ENCODE measurements at places on chromosomes 4 and X.
A peak's percentile ranks its signal among the peaks of the same experiment; 100 is the strongest.

- H3K27me3 ChIP-seq, result no peaks in the 10 kb centered on the region
- no peak overlapping the region for H3K27ac ChIP-seq
- H3K4me1 ChIP-seq, result no peaks in the 10 kb centered on the region
- no peak overlapping the region for H3K4me3 ChIP-seq
- DNase-seq, result no peak
- no peaks in the 10 kb centered on the region for H3K36me3 ChIP-seq
Measured at GRCh38 chrX:24241822-24242648, 71.8 kb downstream of the SUPT20HL2 start.

- no peaks in the 10 kb centered on the region for H3K4me1 ChIP-seq
- no peaks in the 10 kb centered on the region for H3K27me3 ChIP-seq
- DNase-seq, result no peak
- no peak overlapping the region for H3K4me3 ChIP-seq
Measured at GRCh38 chr4:74330295-74330750, 22.1 kb downstream of the EPGN start.

DNA sequence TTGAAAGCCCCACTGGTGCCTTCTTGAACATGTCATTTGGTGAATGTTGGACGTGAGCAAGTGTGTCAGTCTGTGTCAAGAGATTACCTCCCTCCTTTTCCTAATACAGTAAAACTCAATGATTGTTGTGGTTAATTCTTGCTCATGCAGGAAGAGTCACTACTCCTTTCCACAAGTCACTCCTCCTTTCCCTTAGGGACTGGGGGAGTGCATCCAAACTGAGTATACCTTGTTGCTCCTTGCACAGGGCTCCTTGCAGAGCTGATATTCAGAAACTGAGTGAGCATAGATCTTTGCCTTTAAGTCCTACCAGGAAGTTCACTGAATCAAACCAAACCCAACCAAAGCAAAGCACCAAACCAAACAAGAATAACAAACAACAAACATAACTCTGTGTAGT, 63.9 kb downstream of the GPR50 start:
- no peaks in the 10 kb centered on the region for H3K27me3 ChIP-seq
- no peak overlapping the region for H3K4me3 ChIP-seq
- no peak overlapping the region for H3K27ac ChIP-seq
- no peaks in the 10 kb centered on the region for H3K4me1 ChIP-seq
- no peak for DNase-seq

DNA sequence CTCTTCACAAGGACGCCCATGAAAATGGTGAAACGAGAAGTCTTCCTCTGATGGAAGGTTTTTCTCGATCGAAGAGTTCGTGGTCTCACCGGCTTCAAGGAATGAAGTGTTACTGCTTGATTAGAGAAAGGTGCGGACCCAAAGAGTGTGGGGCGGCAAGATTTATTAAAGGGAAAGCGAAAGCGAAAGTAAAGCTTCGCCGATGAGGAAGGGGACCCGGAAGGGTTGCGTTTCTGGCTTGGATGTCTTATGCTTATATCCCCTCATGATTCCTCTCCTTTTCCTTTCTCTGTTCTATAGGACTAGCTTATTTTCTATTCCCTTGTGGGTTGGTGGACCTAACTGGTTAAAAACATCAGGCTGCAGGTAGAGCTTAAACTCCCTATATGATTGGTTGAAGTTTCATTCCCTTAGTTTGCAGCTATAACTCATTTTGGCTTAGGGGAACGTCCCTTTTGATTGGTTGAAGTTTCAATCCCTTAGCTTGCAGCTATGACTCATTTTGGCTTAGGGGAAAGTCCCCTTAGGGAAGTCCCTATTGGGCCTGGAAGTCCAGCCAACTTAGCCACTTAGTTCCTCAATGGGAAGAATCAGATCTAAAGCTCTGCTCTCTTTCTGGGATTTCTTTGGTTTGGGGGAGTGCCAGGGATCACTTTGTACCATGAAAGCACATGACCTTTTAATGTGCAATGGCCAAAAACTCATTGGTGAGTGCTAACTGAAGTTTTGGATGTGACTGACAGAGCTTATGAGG, 1025.0 kb upstream of the PCDH10 start:
- no peak overlapping the region for H3K4me3 ChIP-seq
- no peaks in the 10 kb centered on the region for H3K36me3 ChIP-seq
- no peak for DNase-seq
- H3K4me1 ChIP-seq, result no peaks in the 10 kb centered on the region
- H3K27me3 ChIP-seq, result no peaks in the 10 kb centered on the region

- H3K27me3 ChIP-seq, result no peaks in the 10 kb centered on the region
- H3K36me3 ChIP-seq, result no peaks in the 10 kb centered on the region
- DNase-seq, result no peak
- H3K27ac ChIP-seq, result no peak overlapping the region
Measured at GRCh38 chr4:142211444-142211843, 575.1 kb downstream of the IL15 start.

DNA sequence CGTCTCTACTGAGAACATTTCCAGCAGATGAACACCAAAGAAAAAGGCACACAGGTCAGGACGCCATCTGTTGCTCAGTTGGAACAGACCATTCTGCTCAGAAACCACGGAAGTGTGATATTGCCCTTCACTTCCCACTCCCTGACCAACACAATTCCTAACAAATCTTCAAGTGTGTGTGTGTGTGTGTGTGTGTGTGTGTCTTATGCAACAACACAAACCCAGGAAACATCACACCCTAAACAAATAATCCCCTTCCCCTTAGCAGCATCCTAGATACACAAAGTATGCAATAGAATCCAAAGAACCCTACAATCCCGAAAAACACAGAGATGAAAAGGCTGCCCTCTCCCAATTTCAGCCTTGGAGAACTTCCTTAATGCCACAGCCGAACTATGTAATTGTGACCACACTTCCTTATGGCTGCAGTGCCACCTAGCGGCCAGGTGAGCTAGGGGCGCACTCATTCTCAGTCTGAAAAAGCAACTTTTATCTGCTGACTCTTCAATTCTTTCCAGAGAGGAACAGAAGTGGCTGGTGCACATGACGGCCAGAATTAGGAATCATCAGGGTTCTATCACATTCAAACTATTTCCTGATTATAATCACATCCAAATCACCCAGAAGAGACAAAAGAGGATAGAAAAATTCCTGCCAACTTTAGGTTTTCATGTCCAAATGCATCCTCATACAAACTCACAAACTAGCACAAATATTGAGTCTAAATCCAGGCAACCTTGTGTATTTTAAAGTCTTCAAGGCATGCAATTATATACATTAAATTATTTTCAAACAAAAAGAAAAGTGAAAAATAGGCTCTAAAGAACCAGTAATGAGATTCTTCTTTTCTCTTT, 164.9 kb downstream of the DHX15 start:
- H3K27ac ChIP-seq, result no peak overlapping the region
- H3K36me3 ChIP-seq, result no peaks in the 10 kb centered on the region
- H3K4me1 ChIP-seq, result no peaks in the 10 kb centered on the region
- H3K27me3 ChIP-seq, result no peaks in the 10 kb centered on the region
- peak; percentile 71 for DNase-seq

DNA sequence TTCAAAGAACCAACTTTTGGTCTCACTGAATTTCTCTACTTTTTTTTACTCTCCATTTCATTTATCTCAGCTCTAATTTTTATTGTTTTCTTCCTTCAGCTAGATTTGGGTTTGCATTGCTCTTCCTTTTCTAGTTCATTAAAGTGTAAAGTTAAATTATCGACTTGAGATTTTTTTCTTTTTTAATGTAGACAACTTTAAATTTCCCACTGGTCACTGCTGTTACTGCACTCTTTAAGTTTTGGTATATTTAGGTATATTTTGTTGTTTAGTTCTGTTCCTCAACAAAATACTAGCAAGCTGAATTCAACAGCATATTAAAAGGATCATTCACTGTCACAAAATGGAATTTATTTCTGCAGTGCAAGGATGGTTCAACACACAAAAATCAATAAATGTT, 572.0 kb upstream of the DIAPH2 start:
- H3K4me1 ChIP-seq, result no peaks in the 10 kb centered on the region
- no peak overlapping the region for H3K27ac ChIP-seq
- no peak overlapping the region for H3K4me3 ChIP-seq
- H3K27me3 ChIP-seq, result no peaks in the 10 kb centered on the region
- H3K36me3 ChIP-seq, result no peaks in the 10 kb centered on the region
- no peak for DNase-seq

- peaks cover 10% of the 10 kb centered on the region for H3K4me1 ChIP-seq
- H3K4me3 ChIP-seq, result no peak overlapping the region
- no peaks in the 10 kb centered on the region for H3K27me3 ChIP-seq
- H3K27ac ChIP-seq, result no peak overlapping the region
- H3K36me3 ChIP-seq, result no peaks in the 10 kb centered on the region
- DNase-seq, result no peak
Measured at GRCh38 chr4:37935026-37935425, 25.2 kb upstream of the PTTG2 start.

- no peak overlapping the region for H3K4me3 ChIP-seq
- no peak for DNase-seq
- H3K4me1 ChIP-seq, result no peaks in the 10 kb centered on the region
- H3K27me3 ChIP-seq, result no peaks in the 10 kb centered on the region
- H3K27ac ChIP-seq, result no peak overlapping the region
- H3K36me3 ChIP-seq, result no peaks in the 10 kb centered on the region
Measured at GRCh38 chr4:189001283-189001970, 862.2 kb downstream of the TRIML1 start.

GRCh38 chrX:118554511-118554910, 58.9 kb downstream of the DOCK11 start:
- no peak overlapping the region for H3K27ac ChIP-seq
- no peaks in the 10 kb centered on the region for H3K27me3 ChIP-seq
- no peaks in the 10 kb centered on the region for H3K36me3 ChIP-seq

- no peak for DNase-seq
- no peaks in the 10 kb centered on the region for H3K27me3 ChIP-seq
- no peak overlapping the region for H3K4me3 ChIP-seq
- no peak overlapping the region for H3K27ac ChIP-seq
- no peaks in the 10 kb centered on the region for H3K36me3 ChIP-seq
Measured at GRCh38 chr4:11152684-11153083, 276.0 kb downstream of the HS3ST1 start.

DNA sequence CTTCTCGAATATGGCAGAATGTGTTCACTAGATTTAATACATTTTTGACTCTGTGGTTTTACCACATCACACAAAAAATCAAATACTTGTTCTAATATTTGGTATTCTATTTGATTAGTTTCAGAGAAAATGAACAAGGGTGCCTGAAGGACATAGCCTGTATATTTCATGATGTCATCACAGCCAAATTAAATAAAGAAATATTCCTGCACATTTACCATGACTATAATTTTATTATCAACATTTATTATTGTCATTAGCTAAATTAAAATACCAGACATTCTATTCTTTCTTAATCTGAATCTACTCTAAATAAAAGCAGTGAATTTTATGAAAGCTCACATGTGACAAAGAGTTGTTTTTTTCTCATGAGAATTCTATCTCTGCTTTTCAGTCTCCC, 980.5 kb downstream of the PCDH18 start:
- DNase-seq, result no peak
- H3K4me3 ChIP-seq, result no peak overlapping the region
- no peaks in the 10 kb centered on the region for H3K4me1 ChIP-seq

DNA sequence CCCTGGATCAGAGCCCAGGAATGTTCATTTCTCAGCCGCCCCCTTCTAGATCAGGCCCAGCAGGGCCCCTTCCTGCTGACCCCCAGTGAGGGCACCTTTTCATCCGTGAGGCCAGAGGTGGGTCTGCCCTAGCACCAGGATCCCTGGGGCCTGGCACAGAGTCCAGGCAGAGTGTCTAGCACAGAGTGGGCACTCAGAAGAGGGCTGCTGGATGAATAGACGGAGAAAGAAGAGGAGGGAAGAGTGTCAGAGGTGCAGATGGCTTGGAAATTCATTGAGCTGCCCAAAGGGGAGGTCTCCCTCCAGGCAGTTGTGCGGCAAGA, 106.5 kb downstream of the CPZ start:
- no peak for DNase-seq
- no peaks in the 10 kb centered on the region for H3K36me3 ChIP-seq
- no peak overlapping the region for H3K27ac ChIP-seq
- H3K4me1 ChIP-seq, result no peaks in the 10 kb centered on the region
- no peak overlapping the region for H3K4me3 ChIP-seq

- no peaks in the 10 kb centered on the region for H3K27me3 ChIP-seq
- H3K36me3 ChIP-seq, result no peaks in the 10 kb centered on the region
- DNase-seq, result no peak
- H3K4me1 ChIP-seq, result no peaks in the 10 kb centered on the region
- no peak overlapping the region for H3K4me3 ChIP-seq
- no peak overlapping the region for H3K27ac ChIP-seq
Measured at GRCh38 chr4:83217721-83218522, 66.7 kb downstream of the COQ2 start.

GRCh38 chr4:163264934-163265333, 67.5 kb downstream of the NPY1R start:
- no peaks in the 10 kb centered on the region for H3K4me1 ChIP-seq
- no peak for DNase-seq
- H3K36me3 ChIP-seq, result no peaks in the 10 kb centered on the region

DNA sequence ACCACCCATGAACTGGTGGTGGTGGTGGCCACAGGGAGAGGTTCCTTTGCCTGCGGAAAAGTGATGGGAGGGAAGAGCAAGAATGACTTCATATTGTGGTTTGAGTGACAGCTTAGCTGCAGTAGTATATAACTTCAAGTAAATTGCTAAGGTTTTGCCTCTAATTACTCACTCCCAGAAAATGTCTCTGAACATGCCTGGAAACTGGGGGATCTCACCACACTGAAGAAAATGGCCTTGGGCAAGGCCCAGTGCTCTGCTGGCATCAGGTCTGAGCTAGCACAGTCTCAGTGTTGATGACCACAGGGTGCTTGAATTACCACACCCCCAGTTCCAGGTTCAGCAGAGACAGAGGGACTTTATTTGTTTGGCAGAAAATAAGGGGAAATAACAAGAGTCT, 2085.4 kb downstream of the ARAP2 start:
- H3K4me1 ChIP-seq, result no peaks in the 10 kb centered on the region
- DNase-seq, result no peak
- H3K27me3 ChIP-seq, result no peaks in the 10 kb centered on the region
- no peaks in the 10 kb centered on the region for H3K36me3 ChIP-seq

- no peaks in the 10 kb centered on the region for H3K27me3 ChIP-seq
- no peaks in the 10 kb centered on the region for H3K4me1 ChIP-seq
- no peak overlapping the region for H3K27ac ChIP-seq
- DNase-seq, result no peak
- H3K36me3 ChIP-seq, result no peaks in the 10 kb centered on the region
Measured at GRCh38 chr4:171847751-171848150, 34.5 kb downstream of the GALNTL6 start.

- no peak for DNase-seq
- no peak overlapping the region for H3K27ac ChIP-seq
- no peak overlapping the region for H3K4me3 ChIP-seq
- H3K4me1 ChIP-seq, result no peaks in the 10 kb centered on the region
- no peaks in the 10 kb centered on the region for H3K36me3 ChIP-seq
Measured at GRCh38 chrX:100120956-100121355, 289.1 kb downstream of the PCDH19 start.

Data from tibial artery (tissue), 4 donors.